ENCODE measurements at places on chromosomes 2 and 18.

DNA sequence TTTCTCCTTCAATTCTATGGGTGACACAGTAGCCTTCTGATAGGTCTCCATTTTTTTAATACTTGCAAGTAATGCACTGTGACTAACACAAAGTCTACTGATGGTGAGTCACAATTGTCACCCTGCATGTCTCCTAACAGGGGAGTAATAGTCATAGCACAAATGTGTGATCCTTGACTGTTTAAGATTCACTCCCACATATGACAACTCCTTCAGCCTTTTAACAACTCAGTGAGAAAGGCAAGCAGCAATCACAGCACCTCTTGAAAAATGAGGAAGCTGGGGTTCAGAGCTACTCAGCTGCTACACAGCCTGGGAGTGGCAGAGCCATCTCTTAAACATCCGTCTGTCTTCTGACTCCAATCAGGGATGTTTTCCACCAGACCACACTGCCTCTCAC is 63.8 kb downstream of the EHD3 start:
- no peak for DNase-seq

- DNase-seq: no peak
Measured at GRCh38 chr2:54871457-54872107, 148.1 kb downstream of the EML6 start.

DNA sequence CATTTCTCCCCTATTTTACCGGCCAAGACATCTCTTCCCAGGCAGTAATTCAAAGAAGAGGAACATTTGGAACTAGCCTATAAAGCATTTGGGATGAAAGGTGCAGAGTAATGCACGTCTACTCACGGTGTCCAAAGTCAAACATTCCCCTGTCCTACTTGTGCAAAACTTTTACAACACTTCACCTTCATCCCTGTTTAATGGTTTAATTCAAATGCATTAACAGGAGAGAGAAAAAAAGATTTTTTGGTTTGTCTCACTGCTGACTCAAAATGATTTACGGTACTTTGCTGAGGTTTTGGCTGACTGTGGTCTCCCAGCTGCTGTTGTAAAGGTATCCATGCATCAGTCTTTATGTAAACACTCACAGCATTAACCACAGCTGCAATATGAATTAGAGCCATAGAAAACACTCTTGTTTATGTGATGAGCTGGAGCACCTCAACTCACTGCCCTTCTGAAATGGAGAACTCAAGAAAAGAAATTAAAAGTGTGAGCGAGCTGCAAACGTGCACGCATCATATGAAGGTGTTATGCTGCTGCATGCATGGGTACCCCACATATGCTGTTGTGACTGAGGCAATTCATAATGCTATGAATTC is 220.5 kb downstream of the PIEZO2 start:
- DNase-seq: peak; percentile 68

DNA sequence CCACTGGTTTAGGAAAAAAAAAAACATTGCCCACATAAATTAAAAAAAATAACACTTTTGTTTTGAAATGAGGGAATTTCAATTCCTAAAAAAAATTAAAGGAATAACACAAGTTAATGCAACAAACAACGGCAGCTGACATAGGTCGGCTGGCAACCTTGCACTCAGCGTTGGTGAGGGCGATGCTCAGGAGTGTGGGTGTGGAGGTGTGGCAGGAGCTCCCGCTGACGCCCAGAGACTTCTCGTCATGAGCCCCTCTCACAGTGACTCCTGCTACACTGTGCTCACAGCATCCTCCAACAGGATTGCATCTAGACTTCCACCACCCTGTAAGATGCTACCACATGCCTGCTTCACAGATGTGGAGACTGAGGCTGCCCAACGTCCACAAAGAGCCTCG is 150.3 kb upstream of the PXDN start:
- DNase-seq: no peak

DNA sequence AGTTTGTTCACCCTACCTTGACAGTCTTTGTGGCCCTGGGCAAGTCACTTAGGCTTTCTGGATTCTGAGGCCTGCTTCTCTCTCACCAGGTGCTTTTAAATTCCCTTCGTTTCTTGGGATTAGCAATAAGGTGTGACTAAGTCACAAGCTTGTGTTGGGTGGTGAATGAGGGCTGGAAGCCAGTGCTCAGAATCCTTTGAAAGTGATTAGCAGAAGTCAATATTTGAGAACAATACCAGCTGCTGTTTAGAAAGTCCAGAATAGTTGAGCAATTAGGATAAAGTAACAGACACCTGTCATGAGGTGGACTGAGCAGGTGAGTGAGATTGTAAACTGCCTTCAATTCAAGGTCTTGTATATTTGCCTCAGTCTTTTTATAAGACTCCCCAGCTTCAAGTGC is 19.3 kb upstream of the MGAT5 start:
- DNase-seq: no peak

All from urinary bladder (tissue), 4 donors.